Tongue (tissue), 3 donors: ENCODE measurements at places on chromosomes 5 and 9.

DNA sequence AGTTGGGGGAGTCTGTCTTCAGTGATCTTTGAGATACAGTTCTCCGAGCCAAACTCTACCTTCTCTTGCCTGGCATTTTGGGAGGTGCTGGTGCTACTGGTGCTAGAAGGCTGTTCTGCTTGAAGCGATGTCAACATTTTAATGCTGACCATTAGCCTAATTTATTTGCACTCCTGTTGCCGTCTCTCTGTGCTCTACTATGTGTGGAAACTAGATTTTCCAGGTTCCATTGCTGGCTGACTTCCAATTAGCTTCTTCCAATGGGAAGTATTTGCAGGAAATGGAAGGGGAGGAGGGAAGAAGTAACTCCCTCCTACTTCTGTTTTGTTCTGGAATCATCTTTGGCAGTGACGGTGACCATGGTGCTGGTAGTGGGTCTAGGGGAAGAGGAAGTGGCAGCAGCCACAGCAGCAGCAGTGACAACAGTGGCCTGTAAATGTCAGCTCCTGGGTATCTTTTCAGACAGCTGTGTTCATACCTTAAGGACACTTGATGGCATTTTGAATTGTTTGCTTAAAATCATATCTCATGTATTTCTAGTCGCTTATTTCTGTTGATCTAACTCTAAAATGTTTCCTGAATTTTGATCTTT lies 7.9 kb downstream of the TXNDC8 start:
- DNase-seq = no peak

DNA sequence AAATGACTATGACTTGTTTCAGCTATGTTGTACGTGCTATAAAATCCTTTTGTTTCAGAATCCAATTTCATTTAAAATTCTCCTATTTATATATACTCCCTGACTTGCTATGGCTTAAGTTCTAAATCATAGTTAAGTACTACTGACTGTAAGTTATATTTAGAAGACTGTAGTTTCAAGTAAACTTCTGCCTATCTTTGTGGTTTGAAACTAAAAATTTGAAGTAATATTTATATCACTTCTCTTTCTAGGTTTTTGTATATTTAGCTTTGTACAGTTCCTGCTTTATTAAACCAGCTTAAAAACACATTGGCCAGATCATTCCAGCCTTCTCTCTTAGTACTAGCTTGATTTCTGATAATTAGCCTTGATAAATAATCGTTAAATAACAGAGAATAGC lies 196.3 kb downstream of the MLLT3 start:
- no peak for DNase-seq

DNA sequence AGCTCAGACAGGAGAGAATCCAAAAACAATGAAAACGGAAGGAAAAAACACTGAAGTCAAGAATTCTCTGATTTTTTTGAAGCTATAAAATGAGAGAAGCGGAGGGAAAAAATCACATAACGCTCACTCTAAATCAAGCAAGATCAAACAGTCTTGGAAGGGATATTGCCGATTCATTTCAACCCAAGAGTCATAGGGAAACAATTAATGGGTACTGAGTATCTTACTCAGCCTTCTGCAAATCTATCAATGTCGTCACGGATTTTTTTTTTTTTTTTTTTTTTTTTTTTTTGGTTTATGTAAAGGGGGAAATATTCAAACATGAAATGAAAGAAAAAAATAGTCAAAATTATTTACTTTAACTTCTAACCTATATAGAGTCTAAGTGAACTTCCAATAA lies 9.5 kb downstream of the MEF2C start:
- no peak for DNase-seq

- DNase-seq = no peak
Measured at GRCh38 chr9:116815835-116816234, 128.7 kb downstream of the TRIM32 start.

GRCh38 chr5:73747696-73748380 lies 121.8 kb downstream of the ARHGEF28 start:
- no peak for DNase-seq

- DNase-seq = no peak
Measured at GRCh38 chr9:115333277-115334070, 215.5 kb upstream of the TNC start.

DNA sequence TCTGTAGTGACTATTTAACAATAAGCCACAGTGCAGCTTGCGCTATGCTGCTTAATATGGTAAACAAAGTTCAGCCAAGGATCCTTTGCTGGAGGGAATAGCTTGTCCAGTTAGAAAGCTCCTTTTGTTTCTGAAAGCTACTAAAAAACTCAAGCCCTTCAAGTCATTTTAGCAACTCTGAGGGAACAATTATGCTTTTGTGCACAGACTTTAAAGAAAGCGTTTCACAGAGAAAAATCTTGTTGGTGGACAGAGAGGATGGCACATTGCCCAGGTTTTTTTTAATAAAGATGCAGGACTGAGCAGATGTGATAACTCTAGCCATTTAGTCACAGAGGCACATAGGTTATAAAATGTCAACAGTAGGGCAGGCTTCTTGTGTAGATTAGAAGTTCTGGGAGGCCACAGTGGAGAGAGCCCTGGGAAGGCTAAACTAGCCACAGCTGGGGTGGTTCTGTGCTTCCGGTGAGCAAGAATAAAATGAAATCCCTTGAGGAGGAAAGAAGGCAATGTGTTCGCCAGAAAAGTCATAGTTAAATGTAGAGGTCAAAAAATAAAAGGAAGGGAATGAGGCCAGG lies 63.4 kb downstream of the ALDH7A1 start:
- peak; percentile 71 for DNase-seq

DNA sequence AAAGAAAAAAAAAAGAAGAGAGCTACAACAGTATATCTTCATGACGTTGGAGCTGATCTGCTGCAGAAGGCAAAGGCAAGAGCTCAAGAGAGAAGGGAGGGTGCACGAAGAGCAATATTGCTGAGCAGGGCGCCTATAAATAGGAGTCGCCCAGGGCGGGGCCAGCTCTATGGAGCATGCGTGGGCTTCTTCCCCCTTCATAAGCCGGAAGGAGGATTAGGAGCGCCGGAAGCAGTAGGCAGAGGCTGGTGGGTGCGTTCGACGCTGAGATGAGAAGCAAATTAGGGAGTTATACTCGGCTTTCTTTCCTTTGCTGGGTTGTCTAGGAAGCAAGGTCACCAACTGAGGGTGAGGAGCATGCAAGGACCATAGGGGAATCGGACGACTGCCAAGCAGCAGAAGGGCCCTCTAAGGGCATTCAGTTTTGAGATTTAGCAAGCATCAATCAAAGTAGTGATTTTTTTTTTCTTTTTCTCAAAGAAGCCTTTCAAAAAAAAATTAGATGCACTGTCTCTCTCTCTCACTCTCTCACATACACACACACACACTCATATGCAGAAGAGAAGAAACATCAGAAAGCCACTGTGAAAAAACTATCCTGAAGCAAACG lies 496.7 kb downstream of the ENC1 start:
- DNase-seq = no peak
